ENCODE measurements at places on chromosomes 1 and 21.

- DNase-seq = peak; percentile 28
Measured at GRCh38 chr1:16677552-16678431, 11.0 kb upstream of the RNU1-3 start.

DNA sequence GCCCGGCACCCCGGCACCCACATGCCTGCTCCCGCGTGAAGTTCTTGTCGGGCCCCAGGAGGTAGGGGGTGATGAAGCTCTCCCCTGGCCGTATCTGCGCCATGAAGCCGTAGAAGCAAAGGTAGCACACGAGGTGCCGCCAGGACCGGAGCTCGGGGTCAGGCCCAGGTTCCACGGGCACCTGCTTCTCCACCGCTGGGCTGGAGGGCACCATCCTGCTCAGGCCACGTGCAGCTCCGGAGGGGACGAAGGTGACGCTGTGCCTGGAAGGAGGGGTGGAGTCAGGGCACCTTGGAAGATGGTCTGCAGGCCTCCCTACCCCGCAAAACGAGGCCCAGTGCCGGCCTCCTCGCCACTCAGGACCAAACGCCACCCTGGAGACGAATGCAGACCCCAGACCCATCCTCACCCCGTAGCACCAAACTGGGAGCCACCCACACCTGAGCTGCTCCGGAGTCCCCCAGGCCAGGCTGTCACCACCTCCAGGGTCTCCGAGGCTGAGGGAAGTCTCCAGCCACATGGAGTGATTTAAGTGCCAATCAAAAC lies 4.4 kb downstream of the SLC19A1 start:
- DNase-seq = no peak

- DNase-seq = no peak
Measured at GRCh38 chr21:29550205-29550604, 251.5 kb downstream of the BACH1 start.

GRCh38 chr1:40625476-40626382 lies 39.8 kb downstream of the RIMS3 start:
- DNase-seq = peak; percentile 25

DNA sequence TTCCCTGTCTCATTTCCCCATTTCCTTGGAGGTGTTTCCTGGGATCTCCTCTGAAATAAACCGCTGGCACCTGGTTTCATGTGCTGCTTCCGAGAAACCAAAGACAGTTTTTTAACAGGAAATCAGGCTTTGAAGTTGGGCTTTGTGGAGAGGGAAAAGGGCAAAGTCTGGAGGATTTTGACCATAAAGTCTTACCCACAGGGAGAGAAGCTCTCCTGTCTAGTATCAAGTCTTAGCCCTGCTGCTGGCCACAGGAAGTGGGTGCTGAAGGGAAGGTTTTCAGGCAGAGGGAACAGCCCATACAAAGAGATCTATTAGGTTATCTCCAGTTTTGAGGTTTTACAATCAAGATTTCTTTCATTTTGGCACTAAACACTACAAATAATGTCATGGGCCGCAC lies 29.3 kb downstream of the SLC5A9 start:
- no peak for DNase-seq

DNA sequence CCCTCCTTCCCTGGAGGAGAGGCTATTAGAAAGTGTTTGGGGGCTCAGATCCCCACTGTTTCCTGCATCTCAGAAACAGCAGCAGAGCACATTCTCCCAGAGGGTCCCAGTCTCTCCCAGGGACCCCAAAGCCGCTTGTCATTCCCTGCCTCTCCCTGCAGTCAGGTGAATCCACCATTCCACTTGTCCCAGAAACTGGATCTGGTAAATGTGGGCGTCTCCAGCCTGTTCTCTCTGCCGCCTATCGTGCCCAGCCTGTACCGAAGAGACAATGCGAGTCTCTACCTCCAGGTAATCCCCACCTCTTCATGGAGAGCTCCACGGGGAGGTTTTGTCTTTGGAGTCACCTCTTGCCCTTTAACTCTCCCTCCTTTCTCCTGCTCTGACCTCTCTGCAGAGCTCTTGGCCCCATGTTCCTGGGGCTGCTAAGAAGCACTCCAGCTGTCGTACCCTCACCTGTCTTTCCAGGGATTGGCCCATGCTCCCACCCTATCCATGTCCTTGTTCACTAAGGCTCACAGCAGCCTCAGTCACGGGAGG lies 26.9 kb downstream of the INAVA start:
- no peak for DNase-seq

DNA sequence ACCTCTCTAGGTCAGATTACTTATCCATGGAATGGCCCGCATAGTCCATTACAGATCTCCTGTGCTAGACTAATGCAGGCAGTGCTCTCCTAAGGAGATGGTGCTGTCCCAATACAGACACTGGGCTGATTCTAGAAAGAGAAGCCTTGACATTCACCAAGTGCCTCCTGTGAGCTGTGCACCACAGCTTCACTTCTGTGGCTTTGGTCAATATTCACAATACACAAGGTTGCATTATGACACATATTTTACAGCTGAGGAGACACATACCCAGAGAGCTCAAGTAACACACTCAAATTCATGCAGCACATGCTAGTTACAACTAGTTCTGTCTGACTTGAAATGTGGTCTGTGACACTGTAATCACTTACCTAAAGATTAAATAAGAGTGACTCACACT lies 59.4 kb upstream of the LRRC8B start:
- no peak for DNase-seq

GRCh38 chr21:31609081-31609480 lies 50.4 kb upstream of the SOD1 start:
- no peak for DNase-seq

GRCh38 chr1:7278045-7278444 lies 492.8 kb downstream of the CAMTA1 start:
- DNase-seq = no peak

All from COLO829 (cell line).